Cortex of kidney (tissue), 1 donor: ENCODE measurements at places on chromosomes 3 and 15.

- DNase-seq = no peak
Observed at GRCh38 chr3:9109568-9109914, 139.9 kb downstream of the SRGAP3 start.

- DNase-seq = no peak
Observed at GRCh38 chr15:48221885-48222284, 15.8 kb downstream of the SLC12A1 start.

GRCh38 chr3:129336093-129336706 is 57.5 kb downstream of the HMCES start:
- no peak for DNase-seq

DNA sequence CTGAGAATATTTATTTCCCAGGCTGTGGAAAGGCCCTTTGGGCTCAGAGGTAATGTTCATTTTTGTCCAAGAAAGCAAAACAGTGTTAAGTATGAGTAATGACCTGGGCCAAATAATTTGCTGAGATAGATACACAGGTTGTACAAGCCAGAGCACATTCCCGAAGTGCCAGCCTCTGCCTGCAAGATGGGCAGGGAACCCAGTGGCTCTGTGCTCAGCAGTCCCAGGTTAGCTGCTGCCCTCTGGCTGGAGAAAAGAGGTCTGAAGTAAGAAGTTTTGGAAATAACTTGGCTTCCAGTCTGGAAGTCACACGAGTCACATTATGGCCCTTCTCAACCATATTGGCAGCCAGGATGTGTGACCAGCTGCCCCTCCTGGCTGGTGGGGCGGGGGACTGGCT is 20.2 kb downstream of the MYZAP start:
- DNase-seq = no peak

- no peak for DNase-seq
Observed at GRCh38 chr3:102529452-102529851, 94.6 kb downstream of the ZPLD1 start.

- no peak for DNase-seq
Observed at GRCh38 chr3:172089250-172089649, 49.9 kb downstream of the FNDC3B start.

- no peak for DNase-seq
Observed at GRCh38 chr15:100284701-100285100, 57.1 kb downstream of the ADAMTS17 start.

GRCh38 chr15:92033723-92034122 is 180.2 kb downstream of the SLCO3A1 start:
- no peak for DNase-seq

- no peak for DNase-seq
Observed at GRCh38 chr3:50314342-50314741, 8.2 kb downstream of the HYAL2 start.

DNA sequence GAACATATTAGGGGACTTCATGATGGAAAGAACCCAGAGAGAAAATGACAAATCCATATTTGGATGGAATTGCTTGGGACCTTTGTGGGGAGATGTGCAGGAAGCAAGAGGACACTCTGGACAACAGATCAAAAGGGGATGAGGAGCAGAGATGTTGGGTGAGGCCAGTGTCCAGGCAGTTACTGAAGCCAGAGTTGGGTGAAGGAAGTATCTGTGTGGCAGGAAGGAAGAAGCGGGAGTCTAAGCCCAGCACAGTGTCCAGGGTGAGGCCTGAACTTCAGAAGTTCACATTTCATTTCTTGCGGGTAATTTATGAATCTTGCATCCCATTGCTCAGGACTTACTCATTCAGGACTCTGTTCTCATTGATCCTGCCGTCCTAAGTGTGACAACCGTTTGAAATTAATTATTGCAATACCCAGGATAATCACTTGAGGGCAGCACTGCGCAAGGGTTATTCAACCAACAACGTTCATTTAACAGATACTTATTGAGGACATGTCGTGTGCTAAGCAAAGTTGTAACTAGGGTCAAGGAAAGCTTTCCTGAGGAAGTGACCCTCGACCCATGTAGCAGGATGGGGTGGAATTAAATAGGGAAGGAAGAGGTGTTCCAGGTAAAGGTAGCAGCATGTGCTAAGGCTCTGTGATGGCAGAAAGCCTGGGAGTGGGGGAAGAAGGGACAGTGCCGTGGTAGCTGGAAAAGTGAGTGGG is 61.3 kb upstream of the CMTM8 start:
- DNase-seq = no peak

DNA sequence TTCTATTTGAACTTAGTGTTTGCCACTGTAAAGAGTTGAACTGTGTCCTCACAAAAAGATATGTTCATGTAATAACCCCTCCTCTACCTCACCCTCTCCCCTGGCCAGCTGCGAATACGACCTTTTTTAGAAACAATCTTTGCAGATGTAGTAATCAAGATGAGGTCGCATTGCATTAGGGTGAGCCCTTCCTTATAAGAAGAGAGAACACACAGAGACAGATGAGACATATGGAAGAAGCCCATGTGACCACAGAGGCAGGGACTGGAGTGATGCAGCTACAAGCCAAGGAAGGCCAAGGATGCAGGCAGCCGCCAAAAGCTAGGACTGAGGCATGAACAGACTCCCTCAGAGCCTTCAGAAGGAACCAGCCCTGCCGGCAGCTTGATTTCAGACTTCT is 27.6 kb downstream of the GPR176 start:
- DNase-seq = no peak

DNA sequence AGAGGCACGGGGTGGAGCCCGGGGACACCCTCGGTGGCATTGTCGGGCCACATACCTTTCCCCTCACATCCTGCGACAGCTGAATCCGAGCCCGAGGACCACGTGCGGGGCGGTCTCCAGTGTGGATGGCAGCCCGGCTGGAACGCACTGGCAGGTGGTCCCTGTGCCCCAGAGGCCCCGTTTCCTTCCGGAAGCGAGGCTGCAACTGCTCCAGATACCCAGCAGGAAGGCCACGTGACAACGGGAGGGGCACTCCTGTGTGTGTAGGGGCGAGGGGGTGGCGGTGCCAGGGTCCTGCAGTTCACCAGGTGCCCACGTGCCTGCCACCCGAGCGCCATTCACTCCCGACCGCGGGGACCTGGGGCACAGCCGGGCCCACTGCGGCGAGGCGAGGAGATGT is 44.1 kb downstream of the APH1B start:
- DNase-seq = no peak
